ENCODE measurements at places on chromosomes 16 and 17.

GRCh38 chr17:56985371-56986162, 7.6 kb downstream of the SCPEP1 start:
- no peak for DNase-seq

DNA sequence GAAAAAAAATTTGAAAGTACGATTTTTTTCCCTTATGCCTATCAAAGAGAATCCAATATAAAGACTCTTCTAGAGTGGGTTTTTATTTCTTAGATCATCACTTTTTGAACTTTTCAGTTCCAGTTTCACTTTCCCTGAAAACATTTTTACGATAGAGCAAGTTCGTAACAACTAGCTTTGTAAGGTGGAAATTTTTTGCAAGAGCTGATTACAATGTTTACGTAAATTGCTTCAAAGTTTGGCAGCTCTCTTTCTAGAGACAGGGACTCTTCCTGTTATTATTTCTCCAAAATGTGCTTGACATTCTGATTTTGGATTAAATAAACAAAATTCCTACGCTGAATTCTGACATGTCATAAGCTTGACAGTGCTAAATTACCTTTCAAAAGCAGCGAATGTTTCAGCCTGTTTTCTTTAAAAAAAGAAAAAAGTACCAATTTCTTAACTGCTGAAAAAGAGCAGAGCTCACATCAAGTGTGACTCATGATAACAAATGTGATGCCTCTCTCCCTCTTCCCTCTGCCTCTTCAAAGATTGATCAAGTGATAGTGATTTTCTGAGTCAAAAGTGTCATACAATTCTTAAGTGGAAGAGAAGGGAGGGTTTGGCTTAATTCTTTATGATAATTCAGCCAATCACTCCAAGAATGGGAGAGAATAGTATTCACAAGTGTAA, 175.2 kb downstream of the KCNJ2 start:
- no peak for DNase-seq

DNA sequence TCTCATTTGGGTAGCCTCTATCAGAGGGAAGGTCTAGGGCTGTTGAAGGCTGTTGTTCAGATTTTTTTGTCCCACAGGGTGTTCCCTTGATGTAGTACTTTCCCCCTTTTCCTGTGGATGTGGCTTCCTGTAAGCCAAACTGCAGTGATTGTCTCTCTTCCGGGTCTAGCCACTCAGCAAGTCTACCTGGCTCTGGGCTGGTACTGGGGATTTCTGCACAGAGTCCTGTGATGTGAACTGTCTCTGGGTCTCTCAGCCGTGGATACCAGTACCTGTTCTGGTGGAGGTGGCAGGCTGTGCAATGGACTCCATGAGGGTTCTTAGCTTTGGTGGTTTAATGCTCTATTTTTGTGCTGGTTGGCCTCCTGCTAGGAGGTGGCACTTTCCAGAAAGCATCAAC, 23.3 kb upstream of the CCR7 start:
- no peak for DNase-seq

DNA sequence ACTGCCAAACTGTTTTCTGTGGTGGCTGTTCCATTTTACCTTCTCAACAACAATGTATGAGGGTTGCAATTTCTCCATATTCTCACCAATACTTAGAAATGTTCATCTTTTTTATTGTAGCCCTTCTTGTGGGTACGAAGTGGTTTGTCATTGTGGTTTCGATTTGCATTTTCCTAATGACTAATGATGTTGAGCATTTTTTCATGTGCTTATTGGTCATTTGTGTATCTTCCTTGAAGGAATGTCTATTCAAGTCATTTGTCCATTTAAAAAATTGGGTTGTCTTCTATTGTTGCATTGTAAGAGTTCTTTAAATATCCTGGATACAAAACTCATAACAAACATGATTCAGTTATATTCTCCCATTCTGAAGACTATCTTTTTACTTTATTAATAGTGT, 47.5 kb upstream of the CCL2 start:
- no peak for DNase-seq

DNA sequence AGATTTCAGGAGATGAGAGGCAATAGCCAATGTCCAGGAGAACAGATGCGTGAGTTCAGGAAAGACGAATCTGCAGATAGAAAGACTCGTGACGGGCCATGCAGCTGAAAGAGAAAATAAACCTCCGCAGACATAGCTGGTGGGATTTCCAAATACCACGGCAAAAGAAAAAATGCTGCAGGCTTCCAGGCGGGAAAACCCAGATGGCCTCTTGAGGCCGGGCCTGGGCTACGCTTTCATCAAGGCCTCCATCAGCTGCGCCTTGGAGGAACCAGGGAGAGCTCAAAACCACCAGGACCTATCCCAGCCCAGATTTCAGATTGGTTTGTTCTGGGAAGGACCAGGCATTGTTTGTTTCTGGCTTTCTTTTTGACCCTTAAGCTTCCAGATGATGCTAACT, 16.7 kb downstream of the CCDC40 start:
- DNase-seq, result no peak

- DNase-seq, result no peak
These were observed 2.9 kb downstream of the GNAO1 start for GRCh38 chr16:56193951-56194726.

DNA sequence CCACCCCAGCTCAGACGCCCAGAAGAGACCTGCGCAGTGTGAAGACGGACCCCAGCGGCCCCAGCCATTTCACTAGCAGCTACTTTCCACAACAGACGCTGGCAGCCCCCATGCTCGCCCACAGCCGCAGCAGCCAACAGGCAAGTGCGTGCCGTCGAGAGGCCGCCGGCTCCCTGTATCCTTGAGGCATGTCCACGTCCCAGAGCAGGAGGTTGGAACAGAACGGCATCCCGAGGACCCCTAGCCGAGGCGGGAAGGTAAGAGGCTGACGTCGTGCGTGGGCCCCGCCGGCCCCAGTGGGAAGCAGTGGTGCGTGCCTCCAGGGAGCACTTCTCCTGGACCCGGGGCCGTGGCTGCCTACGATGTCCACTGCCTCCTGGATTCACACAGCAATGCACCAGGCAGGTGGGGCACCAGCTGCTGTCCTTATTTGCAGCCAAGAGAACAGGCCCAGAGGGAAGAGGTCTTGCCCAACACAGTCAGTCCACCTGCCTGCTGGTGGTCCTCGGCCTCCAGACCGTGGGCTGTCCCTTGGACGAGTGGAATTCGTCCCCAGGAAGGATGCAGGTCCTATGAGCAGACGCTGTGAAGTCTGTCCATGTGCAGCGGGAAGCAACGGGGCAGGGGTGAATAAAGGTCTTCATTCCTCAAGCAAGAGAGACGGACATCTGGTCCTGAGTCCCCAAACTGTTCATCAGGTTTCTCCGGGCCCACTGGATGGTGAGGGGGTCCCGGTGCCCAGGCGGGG, 38.5 kb downstream of the SLC7A5 start:
- DNase-seq, result no peak

- DNase-seq, result no peak
These were observed 19.8 kb upstream of the NTN1 start for GRCh38 chr17:9001559-9001958.

- peak; percentile 50 for DNase-seq
These were observed at the start of gene TANC2 for GRCh38 chr17:62965686-62966425. Gene TANC2, plus strand, starts transcription at chr17:62966235. Its CDS starts 43,325 bp downstream, at chr17:63009560.

DNA sequence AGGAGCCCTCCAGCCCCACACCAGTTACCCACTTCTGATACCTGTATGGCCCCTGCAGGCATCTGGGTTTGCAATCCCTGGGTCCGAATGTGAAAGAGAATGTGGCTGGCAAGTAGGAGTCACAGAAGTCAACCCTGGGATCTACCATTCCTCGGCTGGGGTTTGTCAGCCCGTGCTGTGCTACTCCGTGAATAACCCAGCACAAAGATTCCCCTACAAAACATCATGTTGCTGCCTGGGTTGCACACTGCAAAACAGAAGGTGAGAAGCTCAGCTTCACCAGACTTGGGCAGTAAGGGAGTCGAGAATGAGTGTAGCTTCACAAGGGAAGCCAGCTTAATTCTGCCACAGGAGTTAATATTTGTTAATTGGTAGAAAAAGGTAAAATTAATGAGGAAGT, 137.1 kb downstream of the ZFHX3 start:
- DNase-seq, result no peak

GRCh38 chr16:28165598-28165997, 46.2 kb downstream of the XPO6 start:
- DNase-seq, result no peak

GRCh38 chr17:9240659-9241370, 219.5 kb downstream of the NTN1 start:
- no peak for DNase-seq

- no peak for DNase-seq
These were observed 185.9 kb downstream of the CDK5R1 start for GRCh38 chr17:32672711-32673110.

- no peak for DNase-seq
These were observed 8.3 kb downstream of the CCR7 start for GRCh38 chr17:40556884-40557414.

GRCh38 chr16:58418026-58418425, 25.8 kb downstream of the GINS3 start:
- no peak for DNase-seq

DNA sequence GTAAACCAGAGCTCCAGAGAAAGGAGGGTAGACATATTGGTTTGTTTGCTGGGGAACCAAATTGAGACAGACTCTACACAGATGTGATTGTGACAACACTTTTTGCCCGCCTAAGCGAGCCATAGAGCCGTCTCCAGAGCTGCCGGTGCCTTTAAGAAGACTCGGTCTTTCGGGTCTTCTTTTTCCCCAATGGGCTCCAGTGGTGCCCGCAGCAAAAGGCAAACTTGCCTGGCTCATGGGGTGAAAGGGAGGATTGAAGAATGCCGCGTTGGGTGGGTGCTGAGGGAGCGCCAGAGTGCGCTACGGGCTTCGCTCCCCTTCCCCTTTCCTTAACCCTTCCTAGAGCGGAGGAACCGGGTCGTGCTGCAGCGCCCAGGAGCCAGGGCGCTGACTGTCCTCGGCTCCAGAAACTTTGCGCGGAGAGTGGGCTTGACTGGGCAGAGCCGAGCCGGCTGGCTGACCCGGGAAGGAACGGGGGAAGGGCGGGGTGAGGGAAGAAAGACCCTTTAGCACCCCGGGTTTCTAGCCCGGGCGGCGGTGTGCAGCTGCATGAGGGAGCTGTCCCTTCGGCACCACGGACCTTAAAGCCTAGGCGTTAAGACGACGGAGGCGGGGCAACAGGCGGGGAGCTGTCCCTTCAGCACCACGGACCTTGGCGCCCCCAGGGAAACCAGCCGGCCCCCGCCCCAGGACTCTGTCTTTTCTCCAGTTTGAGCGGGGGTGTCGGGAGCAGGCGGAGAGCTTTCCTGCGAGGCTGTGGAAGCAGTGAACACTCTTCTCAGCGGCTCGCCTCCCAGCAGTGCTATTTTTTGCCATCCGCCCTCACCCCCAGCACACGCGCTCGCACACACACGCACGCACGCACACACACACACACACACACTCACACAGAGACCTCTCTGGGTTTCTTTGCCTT, at the start of gene CACNG3:
CACNG3 (plus strand) TSS at position 880 of the 916 bp plus-strand sequence. CDS start 420 bp downstream, outside the sequence.
- no peak for DNase-seq

- DNase-seq, result no peak
These were observed 147.7 kb downstream of the SKAP1 start for GRCh38 chr17:48282303-48282702.

- DNase-seq, result no peak
These were observed 18.4 kb downstream of the GOSR1 start for GRCh38 chr17:30495586-30495985.

DNA sequence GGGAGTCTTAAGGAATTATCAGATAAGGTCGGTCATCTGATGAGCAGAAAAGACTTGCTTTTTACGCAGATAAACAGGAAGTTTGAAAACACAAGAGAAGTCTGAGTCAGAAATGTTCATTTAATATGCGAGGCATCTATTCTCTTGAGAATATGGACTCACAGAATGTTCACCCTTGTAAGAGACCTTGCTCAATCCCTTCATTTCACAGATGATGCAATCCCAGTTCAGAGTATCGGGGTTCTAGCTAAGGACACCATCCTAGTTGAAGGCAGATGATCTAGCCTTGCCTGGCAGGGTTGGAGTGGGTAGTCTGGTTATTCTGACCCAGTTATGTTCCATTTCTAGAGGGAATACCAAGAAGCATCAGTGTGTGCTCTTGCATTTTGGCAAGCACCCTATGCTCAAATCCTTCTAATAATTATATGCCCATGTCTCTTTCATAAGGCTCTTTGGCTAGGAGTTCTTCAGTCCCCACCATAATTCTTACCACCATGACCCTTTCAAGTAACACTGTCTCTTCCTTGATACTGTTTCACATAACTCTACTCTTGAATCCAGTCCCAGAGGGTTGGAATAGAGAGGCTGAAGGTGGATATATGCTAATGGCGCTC, 42.5 kb downstream of the YPEL2 start:
- peak; percentile 92 for DNase-seq

DNA sequence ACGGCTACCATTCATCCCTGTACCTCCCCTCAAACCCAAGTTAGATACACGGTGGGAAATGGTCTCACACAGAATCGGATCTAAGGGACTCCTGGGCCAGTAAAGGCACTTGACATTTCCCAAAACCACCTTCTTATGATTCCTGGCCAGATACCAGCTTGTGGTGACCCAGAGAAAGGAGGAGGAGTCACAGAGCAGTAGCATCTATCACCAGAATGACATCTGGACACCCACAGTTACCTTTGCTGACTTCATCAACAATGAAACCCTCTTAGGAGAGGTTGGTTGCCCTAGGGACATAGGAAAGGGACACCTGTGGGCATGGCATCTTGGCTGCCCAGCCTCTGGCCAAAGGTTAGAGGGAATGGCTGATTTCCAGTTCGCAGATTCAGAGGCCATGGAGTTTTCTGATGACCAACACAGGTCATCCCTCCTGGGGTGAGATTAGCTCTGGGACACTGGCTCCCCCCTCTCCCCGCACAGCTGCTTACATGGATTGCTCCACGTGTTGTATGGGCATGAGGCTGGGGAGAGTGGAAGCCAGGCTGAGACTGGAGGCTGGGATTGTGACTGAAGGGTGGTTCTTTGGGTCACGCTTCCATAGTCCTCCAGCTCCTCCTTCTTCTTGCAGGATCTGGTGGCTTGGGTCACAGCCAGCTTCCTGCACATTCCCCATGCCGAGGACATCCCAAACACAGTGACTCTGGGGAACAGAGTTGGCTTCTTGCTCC, 1.4 kb upstream of the AOC3 start:
- DNase-seq, result no peak

DNA sequence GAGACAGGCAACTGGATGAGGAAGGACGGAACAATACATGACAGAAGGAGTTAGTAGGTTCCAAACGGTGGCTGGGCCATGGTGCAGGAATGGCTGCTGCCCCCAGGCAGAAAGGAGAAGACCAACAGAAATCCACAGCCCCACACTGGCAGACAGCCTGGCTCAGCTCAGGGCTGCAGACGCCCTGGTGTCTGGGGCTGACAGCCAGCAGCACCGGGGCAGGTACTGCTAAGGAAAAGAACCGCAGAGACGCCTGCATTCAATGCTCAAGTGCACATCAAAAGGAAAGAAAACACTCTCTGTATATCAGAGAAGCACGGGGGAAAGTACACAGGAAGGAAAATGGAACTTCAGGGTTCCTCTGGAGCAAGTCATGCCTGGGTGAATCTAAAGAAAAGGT, 53.4 kb downstream of the GAS7 start:
- DNase-seq, result no peak

DNA sequence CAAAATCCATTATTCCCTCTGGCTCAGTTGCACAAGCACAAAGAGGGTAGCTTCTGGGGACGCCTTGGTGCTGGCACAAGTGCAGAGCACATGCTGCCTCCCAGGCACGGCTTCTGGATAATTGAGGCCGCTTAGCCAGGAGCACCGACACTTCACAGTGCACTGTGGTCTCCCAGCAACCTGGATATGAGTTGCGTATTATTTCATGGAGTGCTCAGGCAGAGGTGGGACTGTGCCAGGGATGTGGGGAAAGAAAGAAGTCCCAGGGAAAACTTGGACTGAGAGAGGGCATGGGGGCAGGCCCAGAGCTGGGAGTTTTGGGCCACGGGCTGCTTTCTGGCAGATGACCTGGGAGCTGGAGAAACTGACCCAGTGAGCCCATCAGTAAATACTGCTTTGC, 37.5 kb downstream of the MPRIP start:
- no peak for DNase-seq

- DNase-seq, result no peak
These were observed 513 bp downstream of the CRLF3 start for GRCh38 chr17:30824002-30824355.

Measured in stromal cell of bone marrow (primary cell).